ENCODE measurements at places on chromosomes 1 and 21.

DNA sequence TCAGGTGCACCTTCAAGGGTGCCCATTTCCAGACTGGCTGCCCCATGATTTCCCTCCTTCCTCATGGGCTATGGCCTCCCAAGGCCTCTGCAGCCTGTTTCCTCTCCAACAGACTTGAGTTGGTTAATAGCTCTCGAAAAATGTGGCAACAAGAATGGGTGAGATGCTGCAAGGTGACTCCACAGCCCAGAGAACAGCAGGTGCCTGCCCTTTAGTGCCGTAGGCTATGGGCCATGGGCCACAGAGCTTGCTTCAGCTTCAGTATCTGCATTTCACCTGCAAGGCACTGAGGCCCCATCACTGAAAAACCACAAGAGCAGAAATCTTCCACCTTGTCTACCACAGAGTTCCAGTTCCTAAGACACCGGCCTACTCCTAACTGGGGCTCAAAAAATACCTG, 122.0 kb downstream of the ETS2 start:
- DNase-seq = no peak

DNA sequence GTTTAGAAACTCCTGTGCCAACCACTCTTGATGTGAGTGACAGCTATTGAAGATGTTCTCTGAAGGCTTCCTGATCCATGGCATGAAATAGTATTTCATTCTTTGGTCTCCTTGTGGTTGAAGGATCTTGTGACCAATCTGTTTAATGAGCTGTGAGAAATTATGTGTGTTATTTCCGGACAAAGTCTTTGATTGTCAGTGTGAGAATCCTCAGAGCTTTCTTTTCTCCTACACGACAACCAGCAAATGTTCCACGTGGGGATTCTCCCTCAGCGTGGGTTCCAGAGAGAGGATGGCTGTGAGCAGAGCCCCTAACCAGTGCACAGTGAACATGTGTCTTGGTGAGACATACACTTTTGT, 45.0 kb upstream of the HOOK1 start:
- no peak for DNase-seq

GRCh38 chr1:159187033-159187432, 15.6 kb downstream of the CADM3 start:
- DNase-seq = no peak

DNA sequence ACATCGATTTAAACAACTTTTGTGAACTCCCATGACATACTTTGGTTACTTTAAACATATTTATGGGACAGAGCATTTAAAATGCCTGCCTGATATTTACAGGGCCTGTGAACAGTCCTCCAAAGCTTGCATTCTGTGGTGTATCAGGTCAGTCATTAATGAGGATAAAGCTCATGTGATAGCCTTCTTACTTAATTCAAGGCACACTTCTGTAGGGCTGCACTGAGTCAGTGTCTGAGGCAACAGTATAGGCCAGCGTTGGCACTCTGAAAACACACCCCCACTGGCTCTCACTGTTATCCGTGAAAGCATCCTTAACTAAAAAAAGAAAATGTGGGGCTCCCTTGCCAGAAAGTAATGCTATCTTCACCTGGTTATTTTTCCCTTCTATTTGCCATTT, 200.0 kb downstream of the NFIA start:
- DNase-seq = no peak

DNA sequence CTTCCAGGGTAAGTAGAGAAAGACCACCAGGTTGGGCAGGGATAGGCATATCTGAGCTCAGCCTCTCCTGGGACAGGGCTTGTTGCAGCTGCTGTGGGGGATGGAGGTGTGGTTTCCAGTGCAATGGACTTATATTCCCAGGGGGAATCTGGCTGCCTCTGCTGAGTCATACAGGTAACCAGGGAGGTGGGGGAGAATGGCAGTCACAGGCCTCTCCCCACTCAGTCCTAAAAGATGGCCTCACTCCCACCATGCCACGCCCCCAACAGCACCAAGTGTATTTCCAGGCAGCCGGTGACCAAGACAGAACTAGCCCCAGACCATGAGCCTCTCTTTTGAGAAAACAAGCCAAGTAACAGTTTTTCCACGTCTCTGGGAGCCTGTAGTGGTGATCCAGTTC, 1240.7 kb downstream of the BRINP3 start:
- DNase-seq = no peak

GRCh38 chr1:233304489-233305102, 9.1 kb upstream of the PCNX2 start:
- no peak for DNase-seq

DNA sequence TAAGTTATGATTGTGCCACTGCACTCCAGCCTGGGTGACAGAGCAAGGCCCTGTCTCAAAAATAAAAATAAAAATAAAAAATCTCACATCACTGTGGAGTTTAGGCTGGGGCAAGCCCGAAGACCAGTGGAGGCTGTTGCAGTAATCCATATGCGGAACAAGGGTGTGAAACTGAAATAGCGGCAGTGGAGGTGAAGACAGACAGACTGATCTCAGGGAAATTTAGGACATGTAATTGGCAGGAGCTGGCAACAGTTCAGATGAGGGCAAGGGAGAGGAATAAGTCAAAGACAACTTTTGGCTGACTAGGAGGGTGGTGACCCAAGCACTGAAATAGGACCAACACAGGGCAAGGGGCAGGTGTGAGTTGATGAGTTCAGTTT, 8.4 kb downstream of the ARMH1 start:
- DNase-seq = no peak
